ENCODE measurements at places on chromosomes 11 and 22.

GRCh38 chr11:130223291-130223971, 63.8 kb downstream of the ST14 start:
- no peak for DNase-seq

DNA sequence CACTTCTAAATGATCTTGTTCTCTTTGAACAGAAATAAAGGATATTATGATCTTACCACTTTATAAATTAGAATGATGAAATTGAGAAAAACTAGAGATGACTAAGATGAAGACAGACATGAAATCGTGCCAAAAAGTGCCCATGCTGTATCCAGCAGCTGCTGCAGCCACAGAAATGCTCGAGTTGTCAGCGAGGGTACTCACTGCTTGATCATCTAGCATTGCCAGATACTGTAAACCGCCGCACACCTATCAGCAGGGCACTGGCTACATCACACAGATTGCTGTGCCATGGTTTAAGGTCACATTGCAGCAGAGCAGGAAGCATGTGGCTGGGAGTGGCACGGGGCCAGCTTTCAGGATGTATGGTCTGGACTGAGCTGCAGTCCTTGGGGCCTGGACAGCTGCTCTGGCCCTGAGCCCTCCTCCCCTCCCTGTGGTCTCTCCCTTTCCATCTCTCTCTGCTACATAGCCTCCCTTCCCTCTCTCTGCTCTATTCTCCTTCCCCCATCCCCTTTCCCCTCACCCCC, 51.0 kb upstream of the SEPTIN5 start:
- DNase-seq = peak; percentile 35

GRCh38 chr11:47400768-47401279, 7.6 kb upstream of the SLC39A13 start:
- DNase-seq = no peak

- DNase-seq = no peak
Measured at GRCh38 chr22:23121424-23121823, 20.4 kb downstream of the RSPH14 start.

GRCh38 chr11:102551169-102551781, 20.7 kb upstream of the MMP7 start:
- no peak for DNase-seq

- peak; percentile 89 for DNase-seq
Measured at GRCh38 chr11:83566950-83567349, 280.8 kb upstream of the CCDC90B start.

DNA sequence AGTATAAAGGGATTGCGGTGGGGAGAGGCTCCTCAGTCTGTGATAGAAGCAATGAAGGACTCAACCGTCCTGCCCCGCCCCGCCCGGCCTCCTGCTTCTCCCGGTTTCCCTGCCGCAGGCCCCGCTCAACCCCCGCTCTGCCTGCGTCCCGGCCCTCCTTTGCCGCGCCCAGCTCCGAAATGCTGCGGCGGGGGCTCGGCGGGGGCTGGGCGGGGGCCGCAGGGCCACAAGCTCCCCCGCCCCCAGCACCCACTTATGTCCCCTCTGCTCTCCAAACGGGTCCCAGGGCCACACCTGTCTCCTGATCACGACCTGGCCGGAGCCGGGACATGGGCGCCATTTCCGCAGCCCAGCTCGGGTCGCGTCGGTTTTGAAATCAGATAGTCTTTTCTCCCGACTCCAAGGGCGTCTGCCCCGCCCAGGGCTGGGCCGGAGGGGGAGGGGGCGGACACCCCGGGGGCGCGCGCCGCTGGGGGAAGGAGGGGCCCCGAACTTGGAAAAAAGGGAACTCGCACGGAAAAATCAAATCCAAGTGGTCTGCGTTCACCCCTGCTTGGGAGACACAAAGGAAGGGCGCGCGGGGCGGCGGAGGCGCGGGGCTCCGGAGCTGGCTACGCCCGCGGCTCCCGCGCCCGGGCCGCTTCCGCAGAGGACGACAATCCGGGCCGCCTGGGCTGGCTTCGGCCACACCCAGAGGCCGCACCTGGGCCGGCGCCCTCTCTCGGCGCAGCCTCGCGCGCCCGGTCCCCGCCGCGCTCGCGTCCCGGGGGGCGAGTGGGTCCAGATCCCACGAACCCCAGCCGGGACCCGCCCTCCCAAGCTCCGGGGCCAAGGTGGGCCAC, 70.6 kb upstream of the EP300 start:
- peak; percentile 67 for DNase-seq

- DNase-seq = no peak
Measured at GRCh38 chr11:83156996-83157593, at the start of gene PCF11. Gene PCF11 (plus strand): TSS chr11:83157131. CDS start chr11:83157440, 309 bp downstream.

GRCh38 chr22:19807914-19808872, 46.5 kb downstream of the GNB1L start:
- DNase-seq = no peak

GRCh38 chr11:111703576-111703975, 62.6 kb downstream of the PPP2R1B start:
- DNase-seq = no peak

DNA sequence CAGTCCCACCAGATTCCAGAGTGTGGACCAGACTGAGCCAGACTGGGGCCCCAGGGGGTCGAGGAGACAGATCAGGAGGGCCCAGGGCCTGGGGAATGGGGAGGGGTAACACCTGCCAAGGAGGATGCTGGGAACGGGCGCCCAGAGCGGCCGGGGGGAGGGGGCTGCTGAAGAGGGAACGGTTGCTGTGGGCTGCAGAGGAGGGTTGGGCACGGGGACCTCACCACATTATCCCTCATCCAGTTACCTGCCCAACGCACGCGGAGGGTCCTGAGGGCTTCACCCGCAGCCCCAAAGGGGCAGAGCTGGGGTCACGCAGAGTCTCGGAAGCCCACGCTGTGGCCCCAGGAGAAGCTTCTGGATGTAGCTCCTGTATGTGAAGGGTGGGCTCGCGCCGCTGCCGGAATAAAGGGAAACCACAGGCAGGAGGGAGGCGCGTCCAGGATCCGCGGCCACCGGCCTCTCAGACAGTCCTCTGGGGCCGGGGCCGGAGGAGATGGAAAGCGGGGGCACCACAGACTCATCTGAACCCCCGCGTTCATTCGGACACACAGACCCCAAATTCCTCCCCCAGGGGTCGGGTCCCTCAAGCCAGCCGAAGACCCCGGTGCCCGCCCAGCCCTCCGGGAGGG, 866 bp upstream of the SELENOO start:
- peak; percentile 22 for DNase-seq

DNA sequence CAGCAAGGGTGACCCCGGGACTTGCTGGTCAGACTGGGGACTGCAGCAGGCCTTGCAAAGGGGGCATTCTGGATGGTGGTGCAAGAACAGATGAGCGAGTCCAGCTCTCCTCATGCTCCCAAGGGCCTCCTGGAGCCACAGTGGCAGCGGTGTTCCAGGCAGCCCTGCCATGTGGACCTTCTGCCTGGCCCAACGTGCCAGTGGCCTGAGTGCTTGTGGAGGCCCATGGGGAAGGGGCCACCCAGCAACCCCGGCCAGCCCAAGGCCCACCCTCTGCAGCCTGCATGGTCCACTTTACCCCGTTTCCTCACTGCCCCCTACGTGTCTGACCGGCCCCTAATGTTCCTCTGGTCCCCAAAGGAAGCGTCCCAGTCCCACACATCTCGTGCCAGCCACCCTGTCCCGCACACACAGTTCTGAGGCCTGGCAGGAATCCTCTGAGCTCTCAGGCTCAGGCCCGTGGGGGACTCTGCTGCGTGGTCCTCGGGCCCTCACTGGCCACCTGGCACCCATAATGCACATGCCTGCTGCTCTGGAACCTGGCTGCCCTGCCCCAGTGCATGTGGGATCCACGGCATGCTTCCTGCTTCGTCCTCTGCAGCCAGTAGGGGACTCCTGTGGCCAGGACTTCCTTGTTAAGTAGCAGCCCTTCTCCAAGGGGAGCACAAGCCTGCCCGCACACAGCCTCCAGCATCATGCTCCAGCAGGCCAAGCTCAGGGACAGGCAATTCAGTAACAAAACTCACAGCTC, 85.5 kb downstream of the DGCR2 start:
- peak; percentile 12 for DNase-seq

DNA sequence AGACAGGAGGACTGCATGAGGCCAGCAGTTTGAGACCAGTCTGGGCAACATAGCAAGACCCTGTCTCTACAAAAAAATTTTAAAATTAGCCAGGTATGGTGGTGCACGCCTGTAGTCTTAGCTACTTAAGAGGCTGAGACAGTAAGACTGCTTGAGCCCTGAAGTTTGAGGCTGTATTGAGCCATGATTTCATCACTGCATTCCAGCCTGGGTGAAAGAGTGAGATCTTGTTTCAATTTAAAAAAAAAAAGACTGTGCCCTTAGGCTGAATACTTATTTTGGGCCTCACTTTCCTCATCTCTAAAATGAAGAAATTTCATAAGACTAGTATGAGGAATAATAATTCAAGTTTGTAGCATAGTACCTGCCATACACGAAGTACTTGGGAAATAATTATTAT, 6.9 kb downstream of the AQP11 start:
- no peak for DNase-seq

GRCh38 chr22:17243524-17243923, 24.3 kb upstream of the ADA2 start:
- peak; percentile 57 for DNase-seq

DNA sequence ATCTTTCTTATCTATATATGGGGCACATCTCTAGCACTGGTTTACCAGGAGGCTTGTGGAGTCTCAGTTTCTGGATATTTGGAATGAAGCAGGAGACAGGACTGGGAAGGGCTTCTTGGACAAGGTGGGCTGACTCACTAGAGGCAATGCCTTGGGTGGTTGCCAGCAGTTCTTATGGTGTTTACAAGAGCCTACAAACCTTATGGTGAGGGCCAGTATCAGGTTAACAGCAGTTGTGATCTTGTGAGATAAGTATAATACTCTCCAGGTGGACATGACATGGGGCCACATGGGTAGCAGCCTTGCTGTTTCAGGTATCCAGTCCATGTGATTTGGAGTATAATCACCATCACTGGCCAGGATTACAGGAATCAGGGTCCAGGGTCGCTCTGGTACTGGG, 10.2 kb downstream of the FUT4 start:
- peak; percentile 63 for DNase-seq

- peak; percentile 12 for DNase-seq
Measured at GRCh38 chr11:60288531-60288930, 8.1 kb downstream of the MS4A4A start.

DNA sequence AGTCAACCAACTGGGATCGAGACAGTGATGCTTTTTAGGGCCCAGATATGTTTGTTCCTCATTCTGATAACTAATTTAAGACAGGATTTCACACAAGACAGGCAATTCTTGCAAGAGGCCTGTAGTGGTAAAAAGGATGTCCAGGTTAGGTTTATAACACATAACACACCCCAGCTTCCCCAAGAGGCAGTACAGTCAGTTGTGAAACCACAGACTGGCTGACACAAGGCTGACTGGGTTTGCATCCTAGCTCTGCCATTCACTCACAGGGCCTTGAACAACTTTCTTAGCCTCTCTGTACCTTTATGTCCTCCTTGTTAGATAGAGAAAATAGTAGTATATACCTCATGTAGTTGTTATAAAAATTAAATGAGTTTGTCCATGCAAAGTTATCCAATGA, 55.0 kb upstream of the PTH start:
- DNase-seq = no peak

- DNase-seq = no peak
Measured at GRCh38 chr11:69187540-69188065, 31.9 kb downstream of the SMIM38 start.

DNA sequence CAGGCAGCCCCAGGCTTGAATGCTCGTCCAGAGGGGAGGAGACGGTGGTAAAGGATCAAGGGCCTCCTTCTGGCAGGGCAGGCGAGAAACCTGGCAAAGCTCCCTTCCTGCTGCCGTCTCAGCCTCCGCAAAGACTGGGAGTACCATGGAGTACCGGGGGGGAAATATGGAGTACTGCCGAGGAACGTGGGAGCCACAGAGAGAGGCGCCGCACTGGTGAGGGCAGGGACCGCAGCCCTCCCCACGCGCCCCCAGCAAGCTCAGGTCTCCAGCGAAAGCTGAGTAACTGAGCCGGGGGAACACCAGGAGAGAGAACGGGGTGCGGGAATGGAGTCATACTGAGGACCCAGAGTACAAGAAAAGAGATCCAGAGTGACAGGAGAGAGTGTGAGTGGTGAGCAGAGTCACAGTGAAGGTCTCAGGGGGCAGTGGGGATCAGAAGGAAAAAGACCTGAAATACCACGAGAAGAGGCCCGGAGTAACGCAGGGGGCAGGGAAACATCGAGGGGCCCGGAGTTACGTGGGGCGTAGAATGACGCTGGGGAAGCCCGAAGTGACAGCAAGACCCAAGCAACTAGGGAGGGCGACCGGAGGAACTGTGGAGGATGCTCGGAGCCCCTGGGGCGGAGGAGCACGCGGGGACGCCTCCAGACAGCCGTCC, 740 bp downstream of the EML3 start:
- DNase-seq = peak; percentile 46

DNA sequence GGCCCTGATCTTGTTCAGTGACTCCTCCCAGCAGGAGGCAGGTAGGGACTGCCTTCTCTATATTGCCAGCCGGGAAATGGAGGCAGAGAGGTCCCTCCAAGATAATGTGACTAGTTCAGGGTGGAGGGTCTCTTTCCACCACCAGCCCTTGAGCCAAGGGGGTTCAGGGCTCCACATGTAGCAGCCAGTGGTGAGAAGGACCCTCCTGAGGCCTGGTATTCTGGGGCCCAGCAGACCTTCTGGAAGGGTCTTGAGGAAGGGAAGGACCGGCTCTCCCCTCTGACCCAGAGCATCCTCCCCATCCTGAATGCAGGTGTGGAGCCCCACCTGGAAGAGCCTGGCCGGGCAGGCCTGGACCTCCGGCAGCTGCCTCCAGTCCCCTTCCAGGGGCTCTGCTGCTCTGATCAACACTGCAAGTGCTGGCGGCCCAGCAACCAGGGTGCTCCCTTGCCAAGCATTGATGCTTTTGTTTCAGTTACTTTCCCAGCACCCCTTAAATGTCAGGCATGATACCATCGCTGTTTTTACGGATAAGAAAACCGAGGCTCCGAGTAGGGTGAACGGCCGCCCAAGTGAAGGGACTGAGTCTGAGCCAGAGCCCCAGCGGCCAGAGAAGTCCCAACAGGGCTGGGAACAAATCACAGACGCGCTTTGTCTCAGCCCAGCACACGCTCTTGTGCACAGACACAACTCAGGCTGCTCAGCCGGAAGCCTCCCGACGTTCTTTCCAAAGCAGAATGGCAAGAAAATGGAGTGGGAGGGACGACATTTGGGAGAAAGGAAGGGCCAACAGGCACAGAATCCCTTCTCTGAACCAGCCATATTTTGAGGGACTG, 38.8 kb downstream of the DKK3 start:
- DNase-seq = no peak

GRCh38 chr22:47220752-47221151, 458.3 kb downstream of the TBC1D22A start:
- DNase-seq = no peak

GRCh38 chr22:45769569-45770210, 98.1 kb downstream of the ATXN10 start:
- DNase-seq = no peak

- no peak for DNase-seq
Measured at GRCh38 chr11:1055990-1056771, 18.5 kb upstream of the MUC2 start.

DNA sequence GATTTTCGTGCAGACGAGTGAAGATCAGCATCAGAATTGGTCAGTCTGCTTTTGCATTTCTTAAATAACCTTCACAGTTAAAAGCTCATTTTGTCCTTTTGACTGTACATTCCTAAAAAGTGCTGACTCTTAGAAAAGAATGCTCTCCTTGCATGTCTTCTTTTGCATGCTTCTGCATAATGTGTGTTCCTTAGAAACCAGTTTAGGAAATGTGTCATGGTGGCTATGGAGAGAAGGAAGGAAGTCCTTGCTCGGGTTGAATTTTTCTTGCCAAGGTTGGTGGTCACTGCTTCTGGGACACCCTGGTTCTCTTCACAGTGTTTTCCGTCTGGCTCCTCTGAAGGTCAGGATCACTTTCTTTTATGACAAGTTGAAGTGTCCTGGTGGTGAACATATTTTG, 6.8 kb downstream of the AP2A2 start:
- no peak for DNase-seq

- DNase-seq = no peak
Measured at GRCh38 chr11:64597671-64598101, 6.7 kb downstream of the SLC22A12 start.

All from kidney tubule cell (primary cell).